ENCODE measurements at places on chromosomes 6 and 20. TPM values are rescaled to one million over a fixed set of nuclear protein-coding genes. Genes with fewer than 3 reads are reported as not detected.

- H3K4me1 ChIP-seq: no peaks in the 10 kb centered on the region
- H3K36me3 ChIP-seq: no peaks in the 10 kb centered on the region
- no peak overlapping the region for H3K27ac ChIP-seq
- no peak overlapping the region for H3K4me3 ChIP-seq
- H3K27me3 ChIP-seq: peaks cover 9% of the 10 kb centered on the region
Observed at GRCh38 chr6:150146436-150146835, 3.6 kb downstream of the PPP1R14C start.

DNA sequence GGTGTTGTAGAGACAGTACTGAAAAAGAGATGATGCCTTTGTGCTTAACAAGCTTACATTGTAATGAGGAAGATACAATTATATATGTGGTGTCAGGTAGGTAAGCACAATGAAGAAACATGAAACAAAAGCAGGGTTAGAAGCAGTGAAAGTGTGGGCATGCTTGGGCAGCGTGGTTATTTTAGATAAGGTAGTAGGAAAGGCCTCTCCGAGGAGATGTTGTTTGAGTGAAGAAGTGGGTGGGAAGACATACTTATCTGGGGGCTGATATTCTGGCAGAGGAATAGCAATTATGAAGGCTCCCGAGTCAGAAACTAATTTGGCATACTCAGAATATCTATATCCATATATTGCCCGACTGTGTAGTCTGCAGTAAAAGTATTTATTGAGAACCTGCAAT is 4.7 kb downstream of the CDKAL1 start:
- DNase-seq: no peak
- H3K27ac ChIP-seq: no peak overlapping the region
- H3K4me1 ChIP-seq: peaks cover 18% of the 10 kb centered on the region
- no peaks in the 10 kb centered on the region for H3K27me3 ChIP-seq

GRCh38 chr20:10922506-10922905 is 248.7 kb upstream of the JAG1 start:
- no peak for DNase-seq
- no peaks in the 10 kb centered on the region for H3K36me3 ChIP-seq
- no peaks in the 10 kb centered on the region for H3K4me1 ChIP-seq
- no peak overlapping the region for H3K4me3 ChIP-seq
- H3K27ac ChIP-seq: no peak overlapping the region
- no peaks in the 10 kb centered on the region for H3K27me3 ChIP-seq

DNA sequence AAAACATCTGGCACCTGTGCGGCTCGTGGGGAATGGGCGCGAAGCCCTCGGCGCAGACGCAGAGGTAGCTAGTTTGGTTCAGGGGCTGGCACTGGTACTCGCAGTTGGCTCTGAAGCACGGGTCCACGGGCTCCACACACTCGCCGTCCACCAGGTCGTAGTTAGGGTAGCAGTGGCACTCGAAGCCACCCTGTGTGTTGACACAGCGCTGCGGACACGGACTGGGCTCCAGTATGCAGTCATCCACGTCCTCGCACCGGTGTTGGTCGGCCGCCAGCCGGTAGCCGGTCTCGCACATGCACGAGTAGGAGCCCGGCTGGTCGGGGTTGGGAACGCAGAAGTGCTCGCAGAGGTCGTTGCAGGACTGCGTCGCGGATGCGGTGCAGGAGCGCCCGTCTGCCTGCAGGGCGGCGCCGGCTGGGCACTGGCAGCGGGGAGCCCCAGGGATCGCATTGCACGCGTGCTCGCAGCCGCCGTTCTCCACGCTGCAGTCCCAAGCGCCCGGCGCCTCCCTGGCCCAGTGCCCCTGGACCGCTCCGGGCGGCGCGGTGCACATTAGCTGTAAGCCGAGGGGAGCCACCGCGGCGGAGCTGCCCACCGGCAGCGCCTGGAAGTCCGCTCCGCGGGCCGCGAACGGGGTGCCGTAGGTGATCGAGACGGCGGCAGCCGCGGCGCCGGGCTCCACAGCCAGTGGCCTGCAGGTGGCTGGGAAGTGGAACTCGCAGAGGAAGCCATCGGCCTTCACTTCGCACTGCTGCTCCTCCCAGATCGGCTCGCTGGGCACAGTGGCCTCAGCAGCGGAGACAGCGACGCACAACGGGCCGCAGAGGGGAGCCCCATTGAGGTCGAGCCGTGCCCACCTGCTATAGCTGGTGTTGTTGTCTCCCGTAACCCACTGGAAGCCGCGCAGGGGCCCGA is 930 bp downstream of the THBD start:
- no peaks in the 10 kb centered on the region for H3K36me3 ChIP-seq
- H3K4me3 ChIP-seq: no peak overlapping the region
- no peak overlapping the region for H3K27ac ChIP-seq
- peaks cover 28% of the 10 kb centered on the region for H3K4me1 ChIP-seq

GRCh38 chr20:41837669-41838224 is 219.6 kb upstream of the CHD6 start:
- H3K27me3 ChIP-seq: peaks cover 4% of the 10 kb centered on the region
- no peak overlapping the region for H3K4me3 ChIP-seq
- DNase-seq: no peak
- no peaks in the 10 kb centered on the region for H3K4me1 ChIP-seq

The PAQR8 gene
- 12.0 TPM for total RNA-seq

All from T-cell (primary cell).